Naive B cell (primary cell): ENCODE measurements at places on chromosomes 1 and 21. TPM values are rescaled to one million over a fixed set of nuclear protein-coding genes. Genes with fewer than 3 reads are reported as not detected.

GBP3 gene
- polyA plus RNA-seq: 8.5 TPM

RNF186 gene
- not detected for polyA plus RNA-seq

EXOC8 gene
- 6.0 TPM for polyA plus RNA-seq

NAXE gene
- polyA plus RNA-seq: 97.6 TPM

GJA8 gene
- not detected for polyA plus RNA-seq

SPRR2A gene
- polyA plus RNA-seq: not detected

LRRC38 gene
- not detected for polyA plus RNA-seq

ACTA1 gene
- polyA plus RNA-seq: not detected

- no peak for DNase-seq
These were observed 12.6 kb upstream of the IER5 start for GRCh38 chr1:181075766-181076350.

DNA sequence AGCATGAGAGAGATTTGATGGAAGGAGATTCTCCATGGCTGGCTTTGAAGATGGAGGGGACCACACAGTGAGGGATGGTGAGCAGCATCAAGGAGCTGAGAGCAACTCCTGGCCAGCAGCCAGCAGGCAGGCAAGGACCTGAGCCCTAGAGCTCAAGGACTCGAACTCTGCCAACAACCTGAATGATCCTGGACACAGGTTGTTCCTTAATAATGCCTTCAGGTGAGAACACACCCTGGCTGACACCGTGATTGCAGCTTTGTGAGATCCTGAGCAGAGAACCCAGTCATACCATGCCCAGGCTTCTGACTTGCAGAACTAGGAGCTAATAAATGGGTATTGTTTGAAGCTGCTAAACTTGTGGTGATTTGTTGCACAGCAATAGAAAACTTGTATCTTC is 183.1 kb downstream of the LMX1A start:
- no peak for DNase-seq

DNA sequence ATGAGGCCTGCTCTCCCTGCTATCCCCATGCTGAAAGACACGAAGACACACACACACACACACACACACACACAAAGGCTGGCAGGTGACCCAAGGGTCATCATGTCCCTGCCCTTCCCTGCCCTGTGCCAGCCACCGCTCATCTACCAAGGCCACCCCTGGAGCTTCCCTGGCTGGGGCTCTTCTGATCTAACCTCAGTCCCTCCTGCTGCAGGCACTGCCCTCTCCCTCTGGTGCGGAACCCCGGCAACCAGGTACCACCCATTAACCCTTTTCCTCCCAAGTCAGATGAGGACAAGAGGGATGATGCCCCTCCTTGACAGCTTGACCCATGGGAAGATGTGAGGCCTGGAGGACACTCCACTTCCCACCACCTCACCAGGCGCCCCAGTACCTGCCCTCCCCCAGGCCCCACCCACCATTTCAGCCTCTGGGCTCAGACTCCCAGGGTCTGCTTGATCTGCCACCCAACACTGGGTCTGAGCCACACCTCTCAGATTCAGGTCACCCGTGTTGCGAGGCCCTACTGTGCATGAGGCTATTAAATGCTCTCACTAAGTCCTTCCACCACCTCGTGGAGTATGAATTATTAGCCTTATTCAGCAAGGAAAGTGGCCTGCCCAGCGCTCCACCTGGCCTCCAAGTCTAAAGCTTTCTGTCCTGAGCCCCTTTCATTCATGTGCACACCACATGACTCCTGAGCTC is 2.5 kb downstream of the SDC3 start:
- DNase-seq: no peak

GRCh38 chr21:25409978-25410377 is 197.3 kb downstream of the MRPL39 start:
- DNase-seq: no peak

DNA sequence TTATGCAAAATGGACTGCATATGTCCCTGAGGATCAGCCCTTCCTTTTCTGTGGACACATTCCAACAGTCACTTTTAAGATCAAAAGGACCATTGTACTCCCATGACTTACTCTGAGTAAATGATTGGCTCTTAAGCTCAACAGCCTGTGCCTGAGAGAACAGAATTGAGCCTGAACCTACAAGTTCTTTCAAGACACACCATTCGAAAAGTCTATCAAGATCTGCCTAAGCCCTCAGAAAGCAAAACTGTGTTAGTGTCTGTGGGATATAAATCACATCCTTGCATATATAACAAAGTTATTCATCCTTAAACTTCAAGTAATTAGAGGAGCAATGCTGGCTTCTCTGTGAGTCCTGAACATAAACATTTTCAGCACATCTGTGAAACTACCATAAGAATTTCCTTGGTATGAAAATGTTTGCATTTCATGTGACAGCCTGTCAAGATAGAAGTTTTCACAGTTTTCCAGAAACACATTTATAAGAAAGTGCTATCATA is 41.6 kb downstream of the PCNX2 start:
- no peak for DNase-seq

- no peak for DNase-seq
These were observed 1.3 kb downstream of the FNBP1L start for GRCh38 chr1:93448983-93449804.

GRCh38 chr21:37642493-37642892 is 273.8 kb downstream of the KCNJ6 start:
- DNase-seq: no peak

GRCh38 chr1:243312952-243313634 is 57.3 kb downstream of the SDCCAG8 start:
- peak; percentile 7 for DNase-seq

- peak; percentile 24 for DNase-seq
These were observed 2.2 kb upstream of the CD1B start for GRCh38 chr1:158333405-158334155.

DNA sequence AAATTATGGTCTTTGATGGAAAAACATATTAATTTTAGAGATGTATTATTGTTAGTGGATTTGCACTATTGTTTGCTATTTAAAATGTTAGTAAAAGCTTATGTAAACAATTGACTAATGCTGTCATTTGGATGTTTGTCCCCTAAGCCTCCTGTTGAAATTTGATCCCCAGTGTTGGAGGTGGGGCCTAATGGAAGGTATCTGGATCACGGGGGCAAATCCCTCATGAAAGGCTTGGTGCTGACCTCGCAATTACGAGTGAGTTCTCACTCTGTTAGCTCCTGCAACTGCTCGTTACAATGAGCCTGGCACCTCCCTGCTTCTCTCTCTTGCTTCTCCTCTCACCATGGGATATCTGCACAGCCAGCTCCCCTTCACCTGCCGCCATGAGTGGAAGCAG is 14.3 kb downstream of the TMEM35B start:
- DNase-seq: no peak

DNA sequence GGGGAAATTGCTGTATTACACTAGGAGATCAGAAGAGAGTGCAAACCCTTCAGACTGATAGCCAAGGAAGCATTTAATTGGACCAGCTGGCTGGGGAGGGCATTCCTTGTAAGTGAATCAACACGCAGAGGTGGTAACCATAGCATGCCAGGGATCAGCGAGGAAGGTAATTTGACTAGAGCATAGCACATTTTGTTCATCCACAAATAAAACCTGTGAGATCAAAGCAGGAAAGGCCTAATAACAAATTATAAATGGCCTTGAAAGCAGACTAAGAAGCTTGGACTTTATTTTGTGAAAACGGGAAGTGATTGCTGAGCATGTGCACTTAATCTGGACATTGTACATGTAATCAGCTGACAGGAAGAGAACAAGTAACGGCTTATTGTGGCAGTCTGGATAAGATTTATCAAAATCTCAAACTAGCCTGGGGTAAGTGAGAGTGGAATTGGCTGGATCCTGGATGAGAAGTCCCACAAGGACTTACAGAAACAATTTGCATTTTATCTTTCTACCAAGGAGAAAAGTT is 11.7 kb upstream of the CD55 start:
- DNase-seq: no peak
